ENCODE measurements at places on chromosomes 7 and 10. TPM values are rescaled to one million over a fixed set of nuclear protein-coding genes. Genes with fewer than 3 reads are reported as not detected.

Gene TCTN3
- total RNA-seq: 66.6 TPM

Gene RBP3
- total RNA-seq: not detected

Gene MEOX2
- total RNA-seq: 28.3 TPM

Gene ZEB1
- total RNA-seq: 65.2 TPM

Gene RPEL1
- not detected for total RNA-seq

Gene PDIA4
- 437 TPM for total RNA-seq

Gene ANK3
- 67.8 TPM for total RNA-seq

Gene COL17A1
- total RNA-seq: 1.1 TPM

Gene ORC5
- total RNA-seq: 72.7 TPM

Gene AKR1C4
- total RNA-seq: not detected

Gene KCNMA1
- 116 TPM for total RNA-seq

Gene SORCS3
- total RNA-seq: 0.03 TPM

Gene NPC1L1
- total RNA-seq: 0.07 TPM

Gene CYP17A1
- not detected for total RNA-seq

Gene KLF14
- not detected for total RNA-seq

Gene CYP3A7
- not detected for total RNA-seq

Gene TRIM50
- not detected for total RNA-seq

Gene GPNMB
- total RNA-seq: 214 TPM

Gene NEUROD6
- not detected for total RNA-seq

Gene ASB10
- not detected for total RNA-seq

Gene ADCY1
- 0.26 TPM for total RNA-seq

Gene DDC
- total RNA-seq: not detected

Gene RADIL
- total RNA-seq: 0.13 TPM

Gene PALS2
- 22.5 TPM for total RNA-seq

Gene SMO
- total RNA-seq: 17.6 TPM

Gene ABCC2
- 1.2 TPM for total RNA-seq

Gene SLIT1
- total RNA-seq: 0.07 TPM

Gene SPDYE8
- not detected for total RNA-seq

Gene SPOCK2
- 0.69 TPM for total RNA-seq

Gene STYXL1
- 38.9 TPM for total RNA-seq

Gene MMD2
- not detected for total RNA-seq

Gene GDF10
- total RNA-seq: 5.5 TPM

Gene SERPINE1
- total RNA-seq: 1,589 TPM

Gene NPY
- total RNA-seq: 2.3 TPM

Gene NEBL
- total RNA-seq: not detected

Gene RGR
- total RNA-seq: not detected

Gene OR2A1
- total RNA-seq: 0.07 TPM

Data from smooth muscle cell of the pulmonary artery (primary cell).